ENCODE measurements at places on chromosomes 2 and 18.

- no peak for DNase-seq
These were observed 170.2 kb downstream of the PRKCE start for GRCh38 chr2:45821558-45822271.

DNA sequence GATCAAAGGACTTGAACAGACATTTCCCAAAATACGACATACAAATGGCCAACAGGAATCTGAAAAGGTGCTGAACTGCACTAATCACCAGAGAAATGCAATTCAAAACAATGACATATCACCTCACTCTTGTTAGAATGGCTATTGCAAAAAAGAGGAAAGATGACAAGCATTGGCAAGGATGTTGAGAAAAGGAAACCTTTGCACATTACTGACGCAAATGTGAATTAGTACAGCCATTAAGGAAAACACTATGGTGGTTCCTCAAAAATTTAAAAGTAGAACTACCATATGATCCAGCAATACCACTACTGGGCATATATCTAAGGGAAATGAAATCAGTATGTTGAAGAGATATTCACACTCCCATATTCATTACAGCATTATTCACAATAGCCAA is 57.7 kb upstream of the ASPRV1 start:
- DNase-seq = no peak

DNA sequence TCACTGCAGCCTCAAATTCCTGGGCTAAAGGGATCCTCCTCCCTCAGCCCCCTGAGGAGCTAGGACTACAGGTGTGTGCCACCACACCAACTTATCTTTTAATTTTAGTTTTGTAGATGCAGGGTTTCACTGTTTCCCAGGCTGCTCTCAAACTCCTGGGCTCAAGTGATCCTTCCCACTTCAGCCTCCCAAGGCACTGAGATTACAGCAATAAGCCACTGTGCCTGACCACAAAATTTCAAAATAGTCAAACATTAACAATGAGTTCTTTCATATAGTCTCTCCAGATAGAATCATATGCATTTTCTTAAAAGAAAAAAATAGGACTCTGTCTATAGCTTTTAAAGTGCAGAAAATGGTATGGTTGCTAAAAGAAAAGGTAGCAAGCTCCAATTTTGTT is 24.9 kb upstream of the PID1 start:
- DNase-seq = no peak

- DNase-seq = peak; percentile 79
These were observed 89.6 kb downstream of the MCFD2 start for GRCh38 chr2:46825939-46826568.

DNA sequence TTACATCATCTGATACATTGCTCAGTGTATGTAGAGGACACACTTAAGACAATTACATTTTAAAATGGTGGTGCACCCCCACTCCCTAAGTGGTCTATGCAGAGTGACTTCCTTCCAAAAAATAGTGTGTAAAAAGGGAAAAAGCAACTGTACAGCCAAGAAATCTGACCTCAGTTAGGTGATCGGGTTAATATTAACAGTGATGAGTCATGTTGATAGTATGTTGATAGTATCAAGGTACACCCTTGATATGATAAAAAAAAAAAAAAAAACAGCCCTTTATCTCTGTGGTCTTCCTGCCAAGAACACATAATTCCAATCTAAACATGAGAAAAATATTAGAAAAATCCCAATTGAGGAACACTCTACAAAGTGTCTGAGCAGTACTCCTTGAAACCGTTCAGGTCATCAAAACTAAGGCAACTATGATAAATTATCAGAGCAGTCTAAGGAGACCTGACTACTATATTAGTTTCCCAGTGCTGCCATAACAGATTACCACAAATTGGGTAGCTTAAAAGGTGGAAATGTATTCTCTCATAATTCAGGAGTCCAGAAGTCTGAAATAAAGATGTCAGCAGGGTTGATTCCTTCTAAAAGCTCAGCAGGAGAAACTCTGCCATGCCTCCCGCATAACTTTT is 171.9 kb downstream of the ARHGAP28 start:
- no peak for DNase-seq

Measured in GM04504 (cell line).